AG04449 (cell line): ENCODE measurements at places on chromosomes 1 and 21.

DNA sequence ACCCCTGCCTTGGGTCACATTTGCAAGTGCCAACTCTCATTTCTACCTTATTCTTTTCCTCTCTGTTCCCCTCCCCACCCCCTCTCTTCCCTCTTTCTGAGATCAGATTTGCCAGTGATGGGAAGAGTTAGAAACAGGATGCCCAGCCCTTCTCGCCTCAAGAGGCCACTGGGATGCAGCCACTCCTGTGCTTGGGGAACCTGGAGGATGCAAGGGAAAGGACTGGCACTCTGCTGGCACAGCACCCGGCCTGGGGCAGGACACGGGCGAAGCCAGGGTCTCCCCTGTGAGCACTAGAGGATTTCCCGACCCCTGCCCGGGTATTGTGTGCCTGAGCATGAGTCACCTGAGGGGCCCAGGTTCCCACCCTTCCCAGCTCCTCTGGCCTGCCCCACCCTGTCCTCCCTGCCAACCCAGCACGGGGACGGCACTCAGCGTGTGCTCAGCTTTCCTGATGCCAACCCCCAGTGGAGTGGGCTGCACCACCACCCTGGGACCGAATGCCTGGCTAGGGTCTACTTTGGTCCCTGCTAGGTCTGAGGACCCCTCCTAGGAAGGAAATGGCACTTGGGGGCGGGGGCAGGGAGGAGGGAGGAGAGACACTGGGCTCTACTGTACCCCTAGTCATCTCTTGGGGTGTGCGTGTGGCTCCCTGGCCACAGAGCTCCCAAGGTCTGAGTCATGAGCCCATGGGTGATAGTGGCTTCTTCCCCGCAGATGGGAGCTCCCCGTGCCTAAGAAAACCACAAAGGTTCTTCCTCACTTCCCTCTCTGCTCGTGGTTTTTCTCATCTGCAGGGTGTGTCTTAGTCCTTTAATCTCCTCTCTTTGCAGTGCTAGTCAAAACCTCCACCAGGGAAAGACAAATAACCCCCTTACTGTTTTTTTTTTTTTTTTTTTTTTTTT lies 12.4 kb downstream of the LMNA start:
- peak; percentile 83 for DNase-seq

DNA sequence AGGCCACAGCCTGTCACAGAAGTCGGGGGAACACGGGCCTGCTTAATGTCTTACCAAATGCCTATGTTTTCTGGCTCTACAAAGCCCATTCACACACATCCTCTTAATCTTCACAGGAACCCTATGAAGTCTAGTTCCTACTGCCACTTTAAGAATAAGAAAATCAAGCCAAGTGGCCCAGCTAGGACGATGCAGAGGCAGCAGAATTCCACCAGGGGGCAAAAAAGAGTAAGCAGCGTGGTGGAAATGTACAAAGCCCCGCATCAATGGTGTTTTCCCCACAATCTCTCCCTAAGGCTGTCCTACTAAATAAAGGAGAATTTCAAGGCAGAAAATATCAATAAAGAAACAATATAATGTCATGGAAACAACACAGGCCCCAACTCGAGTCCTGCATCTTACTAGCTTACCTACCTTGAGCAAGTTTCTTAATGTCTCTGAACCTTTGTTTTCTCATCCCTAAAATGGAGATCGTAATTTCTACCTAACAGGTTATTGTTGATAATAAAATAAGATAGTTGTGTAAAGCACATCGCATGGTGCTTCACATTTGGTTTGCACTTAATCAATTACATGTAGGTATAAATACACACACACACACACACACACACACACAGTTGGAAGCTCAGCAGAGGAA lies 21.4 kb downstream of the SEC16B start:
- no peak for DNase-seq

GRCh38 chr1:19484338-19484797 lies 971 bp downstream of the CAPZB start:
- DNase-seq = no peak

GRCh38 chr1:37495875-37496274 lies 18.7 kb downstream of the MEAF6 start:
- no peak for DNase-seq

GRCh38 chr1:214248311-214249085 lies 32.5 kb upstream of the SMYD2 start:
- DNase-seq = no peak

DNA sequence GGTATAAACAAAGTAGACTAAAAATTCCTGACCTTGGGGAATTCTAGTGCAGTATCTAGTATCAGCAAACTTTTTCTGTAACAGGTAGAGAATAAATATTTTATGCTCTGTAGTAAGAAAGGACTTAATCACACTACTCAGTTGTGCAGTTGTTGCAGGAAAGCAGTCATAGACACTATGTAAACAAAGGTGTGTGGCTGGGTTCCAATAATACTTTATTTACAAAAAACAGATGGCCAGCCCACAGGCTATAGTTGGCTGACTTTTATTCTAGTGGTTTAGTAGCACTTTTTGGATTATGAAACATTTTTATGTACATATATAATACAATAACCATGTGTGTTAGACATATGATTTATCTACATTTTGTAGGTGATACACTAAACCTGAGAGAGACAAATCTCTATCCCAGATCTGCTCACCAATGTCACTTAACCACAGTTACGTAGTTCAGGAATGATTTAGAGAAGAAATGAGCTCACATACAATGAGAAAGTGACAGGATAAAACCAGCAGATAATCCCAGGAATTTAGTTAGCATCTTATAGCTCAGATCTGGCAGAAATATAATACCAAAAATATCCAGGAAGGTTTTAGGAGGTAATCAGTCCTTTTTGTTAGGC lies 56.1 kb downstream of the MIER1 start:
- DNase-seq = no peak

DNA sequence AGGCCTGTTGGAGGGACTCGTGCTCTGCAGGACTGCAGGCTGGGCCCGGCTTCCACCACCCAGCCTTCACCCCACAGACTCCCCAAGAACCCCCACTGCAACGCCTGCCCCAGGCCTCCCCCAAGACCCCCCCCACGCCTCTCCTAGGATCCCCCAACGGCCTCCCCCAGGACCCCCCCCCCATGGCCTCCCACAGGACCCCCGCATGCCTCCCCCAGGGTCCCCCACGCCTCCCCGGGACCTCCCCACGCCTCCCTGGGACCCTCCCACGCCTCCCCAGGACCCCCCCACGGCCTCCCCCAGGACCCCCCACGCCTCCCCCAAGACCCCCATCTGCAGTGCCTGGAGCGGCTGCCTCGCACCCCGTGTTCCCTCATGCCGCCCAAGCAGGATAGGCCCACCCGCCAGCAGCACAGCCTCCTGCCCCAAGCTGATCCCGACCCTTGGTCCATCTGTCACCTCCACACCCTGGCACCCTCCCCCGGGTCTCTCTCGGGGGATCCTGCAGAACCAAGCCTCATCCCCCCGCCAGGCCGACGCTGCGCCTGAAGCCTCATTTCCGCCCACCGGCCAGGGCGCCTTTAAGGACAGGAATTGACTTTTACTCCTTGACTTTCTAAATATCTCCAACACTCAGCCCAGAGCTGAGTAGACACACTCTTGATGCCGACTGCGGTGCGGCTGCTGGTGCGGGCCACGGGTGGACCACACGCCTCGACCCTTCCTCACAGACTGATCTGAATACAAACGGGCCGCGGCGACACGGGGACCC lies 14.1 kb upstream of the RNF223 start:
- DNase-seq = no peak

DNA sequence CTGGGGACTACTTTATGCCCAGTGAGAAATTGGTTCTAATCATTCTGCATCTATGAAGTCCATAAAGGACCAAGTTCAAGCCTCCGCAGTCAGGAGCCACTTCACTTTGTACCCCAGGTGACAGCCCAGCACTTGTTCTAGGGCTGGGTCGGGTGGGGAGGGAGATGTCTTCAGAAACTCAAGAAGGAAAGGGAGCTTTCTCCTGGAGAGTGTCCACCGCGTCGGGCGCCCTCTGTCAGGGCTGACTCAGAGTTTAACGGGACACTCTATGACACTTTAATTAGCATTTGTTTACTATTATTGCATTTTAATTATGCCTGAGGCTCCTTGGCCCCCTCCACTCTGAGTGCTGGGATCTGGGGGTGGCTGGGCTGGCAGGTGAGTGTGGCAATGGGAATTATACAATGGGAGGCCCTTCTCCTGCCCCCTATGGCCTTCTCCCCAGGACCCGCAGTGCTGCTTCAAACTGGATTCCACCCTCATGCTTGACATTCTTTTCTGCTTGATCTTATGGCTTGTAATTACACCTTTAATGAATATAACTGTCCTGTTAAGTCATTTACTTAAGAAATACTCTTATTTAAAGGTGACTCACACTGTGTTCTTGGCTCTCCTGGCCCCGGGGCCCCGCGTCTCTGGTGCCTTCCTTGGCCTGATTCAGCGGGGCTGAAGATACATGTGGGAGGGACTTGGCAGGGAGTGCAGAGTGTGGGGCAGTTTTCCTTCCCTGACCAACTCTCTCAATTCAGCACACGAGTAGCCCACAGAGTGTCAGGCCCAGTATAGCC lies 136.6 kb downstream of the PLXNA2 start:
- DNase-seq = no peak

DNA sequence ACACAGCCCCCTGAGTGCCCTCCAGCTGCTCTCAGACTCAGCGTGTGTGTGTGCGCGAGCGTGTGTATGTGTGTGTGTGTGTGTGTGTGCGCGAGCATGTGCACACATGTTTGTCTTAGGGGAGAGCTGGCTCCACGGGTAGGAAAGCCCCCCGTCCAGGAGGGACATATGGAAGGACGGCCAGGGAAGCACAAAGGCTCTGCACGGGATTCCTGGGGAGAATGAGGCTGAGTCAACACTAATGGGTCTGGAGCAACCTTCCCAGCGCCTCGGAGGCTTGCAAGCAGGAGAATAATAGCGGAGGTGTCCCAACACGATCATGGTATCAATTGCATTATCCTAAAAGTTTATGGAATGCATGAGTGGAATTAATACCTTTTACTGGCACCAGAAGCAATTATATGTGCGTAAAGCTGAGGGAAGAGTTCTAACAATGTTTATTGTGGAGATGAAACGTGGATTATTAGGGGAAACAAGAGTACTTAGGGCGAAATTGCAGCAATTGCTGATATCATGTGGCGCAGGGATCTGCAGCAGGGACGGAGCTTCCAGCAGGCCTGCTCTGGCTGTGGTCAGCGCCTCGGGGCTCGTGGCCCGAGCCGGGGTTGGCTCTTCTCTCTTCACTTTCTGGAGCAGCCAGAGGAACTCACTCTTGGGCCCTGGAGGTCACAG lies 40.3 kb upstream of the CCDC27 start:
- no peak for DNase-seq

GRCh38 chr1:214953901-214954616 lies 128.5 kb upstream of the KCNK2 start:
- no peak for DNase-seq
